Activated CD4-positive, alpha-beta T cell treated with anti-CD3 and anti-CD28 coated beads for 4 hours (primary cell): ENCODE measurements at places on chromosomes 1 and 21.

DNA sequence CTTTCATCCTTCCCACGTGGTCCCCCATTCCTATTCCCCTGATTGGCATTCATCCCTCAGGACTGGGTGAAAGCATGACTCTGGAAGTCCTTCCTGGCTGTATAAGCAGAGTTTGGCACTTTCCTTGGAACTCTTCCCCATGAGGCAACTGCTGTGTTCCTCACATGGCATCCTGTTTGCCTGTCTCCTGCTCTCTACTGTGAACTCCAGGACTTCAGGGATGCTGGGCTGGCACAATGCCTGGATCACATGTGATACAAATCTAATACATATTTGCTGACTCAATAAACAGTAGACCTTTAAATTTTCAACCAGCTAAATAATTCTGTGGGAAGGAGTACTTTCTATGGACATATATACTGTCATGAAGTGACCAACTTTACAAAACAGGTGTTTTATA is 46.8 kb upstream of the EDEM3 start:
- DNase-seq = no peak

GRCh38 chr1:6180268-6180706 is at the start of gene CHD5:
TSS of gene CHD5 (minus strand) at chr1:6180321. CDS start at chr1:6180023, 298 bp downstream.
- DNase-seq = no peak

DNA sequence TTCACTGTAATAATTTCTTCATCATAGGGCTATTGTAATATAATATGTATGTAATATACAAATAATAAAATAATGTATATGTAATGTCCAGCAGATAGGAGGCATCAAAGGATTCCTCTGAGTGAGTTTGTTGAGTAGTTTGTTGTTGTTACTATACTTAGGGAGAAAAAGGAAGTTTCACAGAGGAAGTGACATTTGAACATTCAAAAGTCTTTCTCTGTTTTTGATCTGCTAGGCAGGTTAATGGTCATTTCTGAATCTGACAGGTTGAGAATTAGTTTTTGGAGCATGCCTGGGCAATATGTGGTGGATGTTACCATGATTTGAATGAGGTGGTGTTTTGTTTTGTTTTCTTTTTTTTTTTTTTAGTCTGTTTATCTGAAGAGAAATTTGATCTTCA is 102.1 kb downstream of the NRDC start:
- DNase-seq = no peak

DNA sequence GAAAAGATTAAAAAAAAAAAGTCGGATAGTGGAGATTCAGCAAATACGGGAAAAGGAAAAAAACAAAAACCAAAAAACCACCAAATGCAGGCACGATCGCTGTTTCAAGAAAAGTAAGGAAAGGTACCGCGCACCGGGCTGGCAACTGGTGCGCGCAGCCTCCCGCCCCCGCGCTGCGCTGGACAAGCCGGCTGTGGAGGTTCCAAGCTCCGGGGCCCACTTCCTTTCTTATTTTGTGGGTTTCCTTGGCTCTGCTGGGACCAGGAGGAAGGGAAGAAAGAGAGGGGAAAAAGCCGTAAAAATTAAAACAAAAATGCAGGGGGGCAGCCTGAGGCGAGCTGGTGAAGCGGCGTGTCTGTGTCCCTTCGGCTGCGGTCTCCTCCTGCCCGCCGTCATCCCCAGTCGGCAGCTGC is 233 bp downstream of the ADAMTS5 start:
- DNase-seq = no peak
